ENCODE measurements at places on chromosomes 13 and 19.

- no peak for DNase-seq
These were observed 481 bp downstream of the ALOX5AP start for GRCh38 chr13:30735872-30736175.

DNA sequence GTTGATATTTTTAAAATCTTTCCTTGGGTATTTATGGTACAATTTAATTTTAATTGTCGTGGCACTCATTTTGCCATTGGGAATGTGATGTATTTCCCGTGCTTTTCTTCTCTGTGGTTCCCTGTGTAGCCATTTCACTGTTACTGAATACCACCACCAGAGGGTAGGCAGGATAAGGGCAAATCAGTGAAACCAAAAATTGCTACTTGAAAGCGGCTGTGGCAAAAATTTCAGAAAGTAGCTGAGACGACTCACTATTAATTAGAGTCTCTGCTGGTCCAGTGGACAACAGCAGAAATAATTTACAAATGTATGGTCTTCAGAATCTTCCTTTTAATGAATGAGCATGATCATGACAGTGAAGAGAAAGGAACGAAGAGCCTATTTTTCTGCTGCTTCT is 34.4 kb upstream of the MIR17HG start:
- DNase-seq = peak; percentile 3

- no peak for DNase-seq
These were observed 17.2 kb downstream of the SAFB2 start for GRCh38 chr19:5605362-5605761.

DNA sequence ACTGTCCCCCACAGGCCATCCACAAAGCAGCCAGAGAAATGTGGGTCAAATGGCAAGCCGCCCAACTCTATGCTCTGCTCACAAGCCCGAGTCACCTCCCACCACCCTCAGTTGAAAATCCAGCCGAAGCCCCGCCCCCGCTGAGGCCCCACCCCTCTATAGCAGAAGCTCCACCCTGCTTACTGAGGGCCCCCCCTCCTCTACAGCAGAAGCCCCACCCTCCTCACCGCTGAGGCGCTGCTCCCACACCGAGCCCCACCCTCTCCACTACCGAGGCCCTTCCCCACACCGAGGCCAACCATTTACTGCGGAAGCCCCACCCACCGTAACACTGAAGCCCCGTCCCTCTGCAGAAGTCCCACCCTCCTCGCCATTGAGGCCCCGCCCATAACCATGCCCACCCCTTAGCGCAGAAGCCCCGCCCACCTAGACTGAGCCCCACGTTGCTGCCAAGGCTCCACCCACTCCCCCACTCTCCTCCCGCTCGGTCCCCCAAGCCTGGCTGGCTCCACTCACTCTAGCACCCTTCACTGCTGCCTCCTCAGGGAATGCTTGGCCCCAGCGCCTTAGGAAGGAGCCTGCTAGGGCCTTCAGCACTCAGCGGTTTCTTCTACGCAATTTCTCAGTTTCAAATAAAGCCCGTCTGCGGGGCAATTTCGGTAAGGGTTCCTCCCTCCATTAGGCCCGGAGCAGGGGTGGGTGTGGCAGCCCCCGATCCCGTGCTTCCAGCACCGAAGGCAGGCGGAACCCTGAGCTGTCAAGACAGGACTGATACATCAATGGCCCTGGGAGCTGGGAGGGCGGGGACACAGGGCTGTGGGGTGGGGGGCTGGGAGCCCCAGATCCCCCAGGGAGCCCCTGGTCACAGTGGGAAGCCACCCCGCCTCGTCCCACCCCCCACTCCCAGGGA is 9.0 kb upstream of the MYDGF start:
- DNase-seq = no peak

- DNase-seq = peak; percentile 98
These were observed 6.6 kb upstream of the BCL3 start for GRCh38 chr19:44741841-44742329.

DNA sequence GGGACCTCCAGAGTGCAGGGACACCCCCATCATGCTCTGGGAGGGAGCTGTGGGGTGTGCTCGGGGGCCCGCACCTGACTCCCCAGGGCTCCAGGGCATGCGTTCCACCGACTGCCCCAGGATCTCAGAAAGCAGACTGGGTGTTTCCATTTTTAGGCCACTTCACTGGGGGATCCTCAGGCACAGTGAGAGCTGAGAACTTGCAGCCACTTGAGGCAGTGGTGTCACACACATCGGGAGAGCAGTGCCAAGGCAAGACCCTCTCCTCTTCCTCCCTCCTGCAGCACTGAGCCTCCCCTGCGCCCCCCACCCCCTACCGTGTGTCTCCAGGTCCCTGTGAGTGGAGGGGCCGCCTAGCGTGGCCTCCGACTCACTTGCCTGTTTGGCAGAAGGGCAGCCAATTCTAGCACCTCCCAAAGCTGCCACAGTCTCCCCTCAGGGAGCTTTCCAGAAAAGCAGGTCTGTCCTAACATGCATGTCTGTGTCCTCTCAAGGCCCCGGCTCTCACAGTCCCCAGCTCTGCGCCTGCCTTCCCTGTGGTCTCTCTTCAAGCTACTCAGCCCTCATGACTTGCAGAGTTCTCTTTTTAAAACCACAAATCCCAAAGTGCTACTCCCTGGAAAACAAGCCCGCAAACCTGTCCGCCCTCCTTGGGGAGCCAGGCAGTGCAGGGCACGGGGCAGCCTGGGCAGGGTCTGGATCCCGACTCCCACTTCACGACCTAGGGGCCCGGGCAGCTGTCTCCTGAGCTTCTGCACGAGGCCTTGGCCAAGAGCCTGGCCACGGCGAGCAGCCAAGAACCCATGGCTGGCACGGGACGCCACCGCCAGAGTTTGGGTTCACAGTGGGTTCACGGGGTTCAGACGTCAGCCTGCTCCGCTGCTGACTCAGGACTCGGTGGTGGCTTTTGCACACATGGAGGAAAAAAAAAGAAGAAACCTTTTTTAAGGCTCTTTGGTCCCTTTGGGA is 94.1 kb downstream of the STK24 start:
- DNase-seq = no peak

DNA sequence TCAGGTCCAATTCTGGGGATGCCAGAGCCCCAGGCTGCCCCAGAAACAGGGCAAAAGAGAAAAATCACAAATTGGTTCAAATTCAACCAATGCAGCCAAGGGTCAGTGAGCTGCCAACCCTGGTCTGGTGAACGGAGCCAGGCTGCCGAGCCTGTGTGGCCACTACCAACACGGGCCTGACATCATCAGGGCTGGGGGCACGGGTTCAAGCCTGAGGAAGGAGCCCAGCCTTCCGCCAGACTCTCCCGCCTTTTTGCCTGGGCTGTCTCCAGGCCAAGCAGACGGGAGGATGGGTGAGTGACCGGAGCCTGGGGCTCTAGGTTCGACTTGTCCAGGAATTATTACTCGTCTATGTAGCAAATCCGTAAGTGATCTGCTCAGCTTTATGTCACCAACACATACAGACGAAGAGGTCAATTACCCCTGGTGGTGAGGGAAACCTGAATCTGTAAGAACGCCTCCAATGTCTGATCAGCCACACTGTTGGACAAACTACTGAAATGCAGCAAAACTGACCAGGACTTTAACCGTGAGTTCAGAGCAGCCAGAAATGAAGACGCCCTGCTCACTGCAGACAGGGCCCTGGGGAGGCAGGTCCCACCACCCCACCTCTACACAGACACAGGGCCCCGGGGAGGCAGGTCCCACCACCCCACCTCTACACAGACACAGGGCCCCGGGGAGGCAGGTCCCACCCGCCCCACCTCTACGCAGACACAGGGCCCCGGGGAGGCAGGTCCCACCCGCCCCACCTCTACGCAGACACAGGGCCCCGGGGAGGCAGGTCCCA is 31.8 kb downstream of the RAB20 start:
- no peak for DNase-seq
